Activated T-cell treated with anti-CD3 and anti-CD28 coated beads, Interleukin-2, amount 50 U/mL, for 48 hours (primary cell): ENCODE measurements at places on chromosomes 2 and 18.
A peak's percentile ranks its signal among the peaks of the same experiment; 100 is the strongest.

DNA sequence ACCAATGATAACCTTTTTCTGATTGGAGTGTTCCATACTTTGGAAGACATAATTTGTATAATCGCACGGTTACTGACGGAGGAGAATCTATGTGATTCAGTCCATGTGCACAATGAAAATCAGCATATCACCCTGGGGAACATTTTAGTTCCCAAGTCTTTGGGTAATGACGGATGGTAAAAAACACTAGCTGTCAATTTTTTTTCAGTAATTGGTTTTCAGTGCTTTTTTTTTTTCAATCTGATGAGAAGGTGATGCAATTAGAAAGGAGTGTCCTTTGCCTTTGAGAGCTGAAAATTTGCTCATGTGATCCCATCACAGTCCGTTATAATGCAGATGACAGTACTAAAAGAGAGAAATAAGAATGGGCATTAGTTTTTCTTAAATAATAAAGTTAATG, 51.9 kb upstream of the THOC1 start:
- DNase-seq = no peak

GRCh38 chr2:229470781-229471180, 199.7 kb upstream of the PID1 start:
- DNase-seq = no peak

- DNase-seq = no peak
Measured at GRCh38 chr2:200399046-200399445, 92.6 kb downstream of the SPATS2L start.

DNA sequence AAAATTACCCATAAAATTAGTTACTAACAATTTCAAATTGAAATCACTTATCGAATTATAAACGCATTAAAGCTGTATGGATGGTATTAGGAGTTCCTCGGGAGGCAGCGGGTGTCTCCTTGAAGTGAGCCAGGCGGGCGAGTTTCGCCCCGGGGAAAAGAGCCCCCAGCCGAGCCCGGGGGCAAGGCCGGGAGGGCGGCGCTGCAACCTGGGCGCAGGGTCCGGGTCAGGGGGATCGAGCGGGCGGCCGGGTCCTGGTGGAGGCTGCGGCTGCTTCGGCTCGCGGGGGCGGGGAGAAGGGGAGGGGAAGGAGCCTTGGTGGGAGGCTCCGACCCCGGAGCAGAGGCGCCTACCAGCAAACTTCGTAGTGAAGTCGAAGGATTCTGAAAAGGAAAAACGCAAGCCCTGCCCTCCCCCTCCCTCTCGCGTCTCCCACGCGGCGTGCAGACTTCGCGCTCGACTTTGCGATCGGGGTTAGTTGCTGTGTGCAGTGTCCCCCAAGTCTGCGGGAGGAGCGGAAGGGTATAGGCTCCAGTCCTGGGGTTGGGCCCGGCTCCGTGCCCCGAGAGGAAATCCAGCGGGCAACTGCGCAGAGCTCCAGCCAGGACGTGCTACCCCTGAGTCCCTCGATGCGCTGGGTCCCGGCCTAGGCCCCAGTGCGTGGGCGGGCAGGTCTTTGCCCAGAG, 140.8 kb downstream of the MEIS1 start:
- DNase-seq = peak; percentile 22

- DNase-seq = no peak
Measured at GRCh38 chr2:63827749-63828148, 13.9 kb upstream of the UGP2 start.

DNA sequence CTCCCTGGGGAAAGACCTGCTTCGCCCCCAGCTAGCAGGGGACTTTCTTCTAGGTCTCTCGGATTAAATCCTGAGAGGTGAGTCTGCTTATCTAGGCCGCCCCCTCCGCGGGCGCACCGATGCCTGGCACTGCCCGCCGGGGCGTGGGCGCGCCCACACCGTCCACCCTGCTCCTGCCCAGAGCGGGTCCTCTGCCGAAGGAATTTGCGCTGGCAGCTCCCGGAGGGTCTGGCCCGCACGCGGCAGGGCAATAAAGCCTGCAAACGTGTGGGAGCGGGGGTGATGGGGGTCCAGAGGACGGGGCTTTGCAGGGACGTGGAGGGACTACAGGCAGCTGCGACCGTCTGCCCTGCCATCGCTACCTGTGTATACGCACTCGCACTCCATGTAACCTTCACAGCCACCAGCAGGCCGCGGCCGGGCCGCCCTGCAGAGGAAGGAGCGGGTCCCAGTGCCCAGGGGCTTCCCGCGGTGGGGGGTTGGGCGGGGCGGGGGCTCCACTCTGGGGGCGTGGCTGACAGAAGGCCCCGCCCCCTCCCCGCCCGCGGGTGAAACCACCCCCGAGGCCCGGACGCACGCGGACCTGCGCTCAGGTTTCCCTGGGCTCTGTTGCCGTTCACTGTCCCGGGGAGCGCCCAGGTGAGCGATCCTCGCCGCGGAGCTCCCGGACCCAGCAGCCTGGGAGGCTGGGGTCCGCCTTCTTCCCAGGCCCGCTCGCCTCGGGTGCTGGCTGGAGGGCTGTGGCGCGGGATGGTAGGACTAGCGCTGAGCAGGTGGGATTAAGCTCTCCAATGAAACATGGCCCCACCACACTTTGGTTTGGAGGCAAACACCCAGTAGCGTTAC, 174.5 kb upstream of the HS6ST1 start:
- DNase-seq = no peak

- DNase-seq = peak; percentile 77
Measured at GRCh38 chr2:69642709-69643601, 584 bp downstream of the AAK1 start.

DNA sequence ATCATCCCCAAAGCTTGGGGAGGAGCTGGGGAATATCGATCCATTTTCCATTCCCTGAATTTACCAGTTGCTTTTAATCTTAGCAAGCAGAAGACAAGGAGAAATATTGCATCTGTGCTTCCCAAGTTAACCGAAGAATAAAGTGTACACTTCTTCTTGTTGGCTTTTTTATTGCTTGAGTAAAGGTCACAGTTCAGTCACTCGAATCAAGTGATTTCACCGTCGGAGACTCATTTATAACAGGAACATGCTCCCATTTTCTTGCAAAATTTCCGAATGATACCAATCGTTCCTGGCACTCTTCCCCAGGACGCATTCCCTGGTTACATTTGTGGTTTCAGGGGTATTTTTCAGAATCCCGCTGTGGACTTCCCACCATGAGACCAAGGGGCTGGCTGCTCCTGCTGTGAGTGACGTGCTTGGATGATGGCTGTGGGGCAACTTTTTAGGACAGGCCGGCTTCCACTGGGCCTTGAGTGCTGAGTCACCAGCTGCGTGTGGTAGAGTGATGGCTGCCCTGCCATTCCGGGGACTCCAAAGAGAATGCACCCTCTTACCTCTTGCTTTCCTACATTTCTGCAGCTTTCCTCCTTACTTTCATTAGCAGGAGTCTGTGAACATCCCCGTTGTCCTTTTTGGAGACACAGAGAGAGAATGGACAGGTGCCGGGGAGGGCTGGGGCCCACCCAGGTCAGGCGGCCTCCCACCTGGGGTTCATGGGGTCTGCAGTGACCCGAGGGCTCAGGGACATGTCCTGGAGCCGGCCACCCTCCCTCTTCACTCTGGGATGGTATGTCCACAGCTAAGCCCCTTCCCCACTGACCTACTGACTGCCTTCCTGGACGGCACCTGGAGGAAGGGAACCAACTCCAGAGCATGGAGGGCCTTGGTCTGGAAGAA, 60.7 kb upstream of the HDAC4 start:
- no peak for DNase-seq

DNA sequence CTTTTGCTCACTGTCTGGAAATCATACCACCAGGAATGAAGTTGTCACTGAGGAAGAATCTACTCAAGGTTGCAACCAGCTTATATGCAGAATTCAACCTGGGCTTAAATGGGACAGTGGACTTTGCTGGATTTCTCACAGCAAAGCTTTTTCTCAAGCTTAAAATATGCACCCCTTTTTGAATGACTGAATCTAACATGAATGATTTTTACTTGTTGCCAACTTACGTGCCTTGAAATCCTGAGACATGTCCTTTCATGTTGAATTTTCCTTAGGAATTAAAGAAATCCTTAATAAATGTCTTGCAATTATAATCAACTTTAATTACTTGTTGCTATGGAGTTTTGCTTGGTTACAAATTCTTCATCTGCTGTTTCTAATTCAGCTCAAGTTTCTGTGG, 57.4 kb downstream of the SPP2 start:
- DNase-seq = no peak

DNA sequence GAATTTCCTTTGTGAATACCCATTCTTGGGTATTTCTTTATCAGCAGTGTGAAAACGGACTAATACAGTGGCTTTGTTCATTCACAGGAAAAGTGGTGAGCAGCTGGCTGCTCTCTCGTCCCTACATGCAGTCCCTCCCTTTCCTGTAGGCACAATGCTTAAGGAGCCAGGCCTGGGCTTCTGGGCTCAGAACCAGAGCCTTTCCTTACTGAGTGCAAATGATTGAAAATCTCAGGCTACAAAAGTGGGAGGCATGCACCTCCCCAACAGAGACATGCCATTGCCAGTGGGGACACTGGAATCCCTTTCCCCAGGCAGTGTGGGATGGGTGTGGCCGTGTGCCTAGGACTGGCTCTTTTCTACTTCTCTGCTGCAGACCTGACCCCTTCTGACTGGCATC, 61.3 kb downstream of the MCFD2 start:
- DNase-seq = no peak

DNA sequence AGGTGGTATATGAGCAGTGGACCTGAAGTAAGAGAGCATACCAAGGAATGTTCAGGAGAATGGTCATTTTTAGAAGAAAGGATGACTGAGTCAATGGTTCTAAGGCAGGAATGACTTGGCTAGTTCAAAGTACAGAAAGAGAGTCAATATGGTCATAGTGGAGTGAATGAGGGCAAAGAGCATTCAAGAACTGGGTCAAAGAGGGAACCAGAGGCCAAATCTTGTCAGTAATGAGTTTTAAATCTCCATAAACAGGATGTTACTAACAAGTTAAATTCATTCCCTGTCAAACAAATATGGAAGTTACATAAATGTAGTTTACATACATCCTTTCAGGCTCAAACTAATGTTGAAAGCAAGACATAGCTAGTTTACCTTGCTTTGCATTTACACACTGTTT, 16.1 kb downstream of the CALCRL start:
- DNase-seq = no peak

DNA sequence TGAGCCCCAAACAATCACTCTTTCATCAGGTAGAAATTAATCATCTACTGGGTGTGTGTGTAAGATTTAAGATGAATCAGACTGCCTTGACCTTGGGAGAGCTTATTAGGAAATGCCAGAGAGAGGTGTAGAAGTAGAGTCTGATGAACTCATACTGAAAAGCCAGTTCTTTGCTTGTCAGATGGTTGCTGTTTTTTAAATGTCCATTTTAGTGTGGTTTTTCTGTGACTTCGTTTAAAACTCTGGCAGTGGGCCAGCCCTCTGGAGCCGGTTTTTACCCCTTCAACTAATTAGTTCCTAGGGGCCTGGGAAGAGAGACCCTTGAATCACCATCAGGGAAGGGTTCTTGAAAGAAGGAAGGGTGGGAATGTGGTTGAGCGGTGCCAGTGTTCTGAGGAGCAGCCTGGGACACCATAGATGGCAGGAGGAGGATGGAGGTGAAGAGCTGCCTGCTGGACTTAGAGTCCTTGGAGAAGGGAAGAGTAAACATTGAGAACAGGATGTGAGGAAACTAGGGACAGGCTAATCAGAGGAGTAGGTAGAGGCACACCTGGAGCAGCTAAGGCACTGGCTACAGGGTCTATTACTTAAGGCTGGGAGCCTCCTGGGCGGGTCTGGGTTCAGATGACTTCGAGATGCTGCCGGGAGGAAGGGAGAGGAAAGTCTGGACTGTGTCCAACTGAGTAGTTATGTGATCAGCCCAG, 66.1 kb downstream of the LRRFIP1 start:
- peak; percentile 62 for DNase-seq

- DNase-seq = no peak
Measured at GRCh38 chr2:45812011-45812500, 160.6 kb downstream of the PRKCE start.

DNA sequence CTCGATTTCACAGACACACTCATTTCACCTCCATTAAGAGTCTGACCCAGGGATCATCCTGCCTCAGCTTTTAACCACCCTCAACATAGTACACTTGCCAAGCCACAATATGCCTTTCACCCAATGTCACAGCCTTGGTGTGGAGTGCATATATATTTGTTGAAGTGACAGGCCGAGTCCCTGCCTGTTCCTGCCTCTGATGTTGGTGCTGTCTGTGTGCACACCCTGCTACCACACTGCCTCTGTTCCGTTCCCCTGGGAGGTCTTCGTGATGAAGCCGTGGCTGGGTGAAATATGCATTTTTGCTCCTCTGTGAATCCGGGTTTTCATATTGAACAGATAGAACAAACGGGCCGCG, 90.3 kb downstream of the RNF144A start:
- DNase-seq = no peak

DNA sequence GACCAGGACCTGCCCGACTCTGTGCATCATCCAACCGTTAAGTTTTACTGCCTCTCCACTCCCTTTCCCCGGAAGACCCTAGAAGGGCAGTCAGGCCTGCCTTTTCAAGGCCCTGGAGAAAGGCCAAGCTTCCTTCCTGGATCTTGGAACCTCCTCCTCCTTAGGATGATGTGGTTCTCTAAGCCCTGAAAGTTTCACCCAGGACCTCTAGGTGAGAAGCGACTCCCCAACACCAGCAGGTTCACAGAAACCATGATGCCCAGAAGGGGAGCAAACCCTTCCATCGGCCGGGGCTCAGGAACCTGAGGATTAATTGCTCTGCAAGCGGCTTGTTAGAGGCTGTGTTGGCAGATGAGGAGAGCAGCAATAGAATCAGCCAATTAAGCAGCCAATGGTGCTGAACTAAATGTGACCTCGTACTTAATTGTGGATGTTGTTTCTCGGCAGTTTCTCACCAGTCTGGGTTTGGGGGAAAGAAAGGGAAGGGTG, 94.2 kb upstream of the FZD7 start:
- no peak for DNase-seq

- DNase-seq = no peak
Measured at GRCh38 chr2:29245742-29246382, 130.6 kb downstream of the CLIP4 start.

GRCh38 chr2:141595316-141595920, 535.4 kb downstream of the LRP1B start:
- DNase-seq = no peak

GRCh38 chr2:215635071-215635787, 199.4 kb upstream of the FN1 start:
- no peak for DNase-seq

DNA sequence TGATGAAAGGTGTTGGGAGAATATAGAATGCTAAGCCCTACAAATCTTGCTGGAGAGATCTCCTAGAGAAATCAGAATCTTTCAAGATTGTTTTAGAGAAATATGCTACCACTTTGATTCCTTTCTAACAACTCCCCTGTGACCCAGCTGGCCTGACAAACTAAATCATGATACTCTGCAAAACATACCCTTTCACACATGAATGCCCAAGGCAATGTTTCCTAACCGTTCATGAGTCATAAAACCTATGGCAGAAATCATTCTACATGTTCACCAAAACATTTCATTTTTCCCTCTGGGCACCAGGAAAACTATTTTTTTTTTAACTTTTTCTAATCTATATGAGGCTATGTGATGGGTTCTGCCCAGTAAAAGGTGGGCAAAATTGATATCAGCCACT, 77.8 kb upstream of the SETBP1 start:
- no peak for DNase-seq

- DNase-seq = no peak
Measured at GRCh38 chr2:222733846-222734702, 62.6 kb downstream of the MOGAT1 start.
